H9 (cell line): ENCODE measurements at places on chromosomes 12 and 14.

GRCh38 chr12:118219772-118220171, 83.8 kb downstream of the PEBP1 start:
- DNase-seq, result no peak

GRCh38 chr14:102095231-102095870, 8.5 kb upstream of the HSP90AA1 start:
- DNase-seq, result no peak

DNA sequence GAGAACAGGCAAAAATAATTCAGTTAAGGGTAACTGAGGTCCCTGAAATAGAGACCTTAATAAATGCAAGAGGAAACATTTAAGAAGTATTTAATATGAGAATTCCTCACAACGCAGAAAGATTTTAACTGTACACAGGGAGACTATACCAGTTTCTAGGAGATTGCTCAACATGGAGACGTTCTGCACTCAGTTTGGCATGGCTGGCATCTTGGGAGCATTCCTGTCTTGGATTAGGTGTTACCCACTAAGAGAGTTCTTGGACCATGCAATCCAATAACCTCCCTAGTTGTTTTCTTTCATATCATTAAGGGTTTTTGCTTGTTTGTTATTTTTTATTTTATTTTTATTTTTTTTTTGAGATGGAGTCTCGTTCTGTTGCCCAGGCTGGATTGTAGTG, 302.4 kb downstream of the NELL2 start:
- no peak for DNase-seq

GRCh38 chr12:120539303-120539702, 5.1 kb downstream of the RNF10 start:
- no peak for DNase-seq

DNA sequence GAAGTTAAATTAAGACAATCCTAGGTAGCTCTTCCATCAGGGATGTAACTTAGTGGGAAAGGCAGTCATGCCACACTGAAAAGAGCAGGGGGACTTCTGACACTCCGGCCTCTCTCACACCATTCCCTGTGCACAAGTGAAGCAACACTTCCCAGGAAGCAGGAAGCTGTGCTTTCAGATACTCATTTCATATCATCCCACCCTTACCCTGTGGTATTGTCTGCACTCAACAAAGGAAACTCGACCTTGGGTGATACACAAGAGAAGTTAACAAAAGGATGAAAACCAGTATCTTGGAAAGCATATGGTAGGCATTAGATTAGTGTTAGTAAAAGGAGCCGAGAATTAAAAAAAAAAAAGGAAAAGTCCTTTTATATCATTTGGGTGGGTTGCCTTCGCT, 61.3 kb upstream of the MDM1 start:
- no peak for DNase-seq

GRCh38 chr12:115155665-115156645, 472.0 kb upstream of the TBX3 start:
- no peak for DNase-seq

DNA sequence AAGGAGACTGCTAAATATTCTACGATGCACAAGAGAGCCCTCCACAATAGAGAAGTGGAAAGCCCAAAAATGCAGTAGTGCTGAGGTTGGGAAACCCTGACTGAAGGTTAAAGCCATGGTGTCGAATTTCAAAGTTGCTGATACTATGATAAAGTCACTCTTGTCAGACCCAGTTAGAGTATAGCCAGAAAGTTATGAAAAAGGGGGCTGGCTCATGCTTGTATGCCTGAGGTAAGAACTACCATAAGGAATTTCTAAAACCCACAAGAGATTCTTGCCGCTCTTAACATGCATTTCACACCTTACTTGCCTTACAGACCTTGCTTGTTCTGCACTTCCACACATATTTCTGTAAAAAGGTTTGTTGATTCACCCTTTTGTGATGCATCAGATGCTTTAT, 184.6 kb downstream of the SLC6A15 start:
- peak; percentile 32 for DNase-seq

GRCh38 chr14:89922031-89922907, 32.3 kb downstream of the EFCAB11 start:
- no peak for DNase-seq

- DNase-seq, result no peak
These were observed 74.9 kb downstream of the PRKCH start for GRCh38 chr14:61396279-61396678.

- no peak for DNase-seq
These were observed 94.8 kb downstream of the LRP6 start for GRCh38 chr12:12171991-12172511.

DNA sequence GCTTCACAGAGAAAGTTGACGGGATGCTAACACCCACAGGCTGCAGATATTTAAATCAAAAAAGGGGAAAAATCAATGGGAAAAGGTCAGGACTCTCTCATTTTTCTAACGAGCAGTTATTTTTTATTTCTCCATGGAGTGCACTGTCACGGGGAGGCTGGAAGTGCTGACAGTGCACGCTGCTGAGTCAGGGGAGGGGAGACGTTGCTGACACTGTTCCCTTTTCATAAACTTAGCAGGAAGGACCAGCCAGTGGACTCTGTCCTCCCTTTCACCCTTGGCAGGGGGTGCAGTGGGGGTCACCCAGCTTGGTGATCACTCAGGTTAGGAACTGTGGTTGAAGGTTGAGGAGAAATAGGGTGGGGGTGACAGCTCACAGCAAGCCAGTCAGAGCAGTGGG, 65.6 kb upstream of the FUT8 start:
- DNase-seq, result no peak

DNA sequence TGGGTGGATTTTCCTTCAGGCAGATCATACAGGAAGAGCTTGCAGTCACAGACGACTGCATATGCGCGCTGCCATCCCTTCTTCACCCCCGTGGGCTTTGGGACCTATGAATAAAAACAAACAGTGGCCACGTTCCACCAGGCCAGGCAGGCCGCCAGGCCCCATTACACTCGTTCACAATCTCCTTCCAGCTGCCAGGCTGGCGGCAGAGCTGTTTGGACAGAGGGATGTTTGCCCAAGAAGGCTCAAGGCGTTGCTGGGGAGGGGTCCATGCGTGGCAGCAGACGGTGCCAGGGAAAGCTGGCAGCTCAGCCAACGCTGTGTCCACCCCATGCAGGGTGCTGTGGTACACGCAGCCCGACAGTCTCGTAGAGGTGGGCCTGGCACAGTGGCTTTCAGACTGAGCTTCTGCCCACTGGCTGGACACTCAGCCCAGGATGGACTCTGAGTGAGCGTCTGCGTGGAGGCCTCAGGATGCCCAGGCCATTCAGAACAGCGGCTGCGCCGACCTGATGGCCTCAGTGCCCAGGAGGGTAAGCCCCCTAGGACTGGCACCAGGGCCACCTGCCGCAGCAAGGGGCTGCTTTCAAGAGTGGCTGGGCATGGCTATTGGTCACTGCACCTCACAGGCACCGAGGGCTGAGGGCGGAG, 27.5 kb downstream of the AMN start:
- no peak for DNase-seq

DNA sequence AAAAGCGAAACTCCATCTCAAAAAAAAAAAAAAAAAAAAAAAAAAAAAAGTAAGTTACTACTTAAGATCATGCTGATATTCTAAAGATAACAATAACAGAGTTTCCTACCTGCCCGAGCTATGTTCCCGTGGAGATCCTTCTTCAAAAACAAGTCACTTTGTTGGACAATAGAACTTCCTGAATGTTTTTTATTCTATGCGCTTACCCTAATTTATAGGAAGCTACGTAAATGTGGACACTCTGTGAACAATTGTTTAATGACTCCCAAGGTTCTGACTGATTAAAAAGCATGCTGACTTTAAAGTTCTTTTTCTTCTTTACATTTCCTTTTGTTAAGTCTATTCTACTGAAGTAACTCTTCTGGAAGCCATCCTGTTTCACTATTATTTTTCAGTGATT, 52.5 kb downstream of the FGD4 start:
- DNase-seq, result no peak

GRCh38 chr12:49809381-49809905, 18.8 kb downstream of the NCKAP5L start:
- DNase-seq, result no peak

- DNase-seq, result no peak
These were observed 71.6 kb downstream of the ASCL1 start for GRCh38 chr12:103028881-103029639.

DNA sequence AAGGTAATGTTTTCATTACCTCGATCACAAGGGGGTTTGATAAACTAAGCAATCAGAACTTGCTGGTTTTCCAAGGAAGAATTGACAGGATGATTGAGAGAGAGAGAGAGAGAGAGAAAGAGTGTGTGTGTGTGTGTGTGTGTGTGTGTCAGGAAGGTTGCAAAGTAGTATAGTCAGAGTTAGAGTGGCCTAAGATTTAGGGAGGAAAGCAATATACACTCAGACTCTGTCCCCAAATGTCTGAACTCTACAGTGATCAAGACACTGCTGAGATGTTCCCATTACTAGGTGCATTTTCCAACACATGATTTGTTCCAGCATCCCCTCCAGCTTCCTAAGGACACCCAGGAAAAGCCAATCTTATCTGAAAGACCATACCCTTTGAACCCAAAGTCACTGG, 1074.1 kb downstream of the BCL11B start:
- DNase-seq, result no peak

DNA sequence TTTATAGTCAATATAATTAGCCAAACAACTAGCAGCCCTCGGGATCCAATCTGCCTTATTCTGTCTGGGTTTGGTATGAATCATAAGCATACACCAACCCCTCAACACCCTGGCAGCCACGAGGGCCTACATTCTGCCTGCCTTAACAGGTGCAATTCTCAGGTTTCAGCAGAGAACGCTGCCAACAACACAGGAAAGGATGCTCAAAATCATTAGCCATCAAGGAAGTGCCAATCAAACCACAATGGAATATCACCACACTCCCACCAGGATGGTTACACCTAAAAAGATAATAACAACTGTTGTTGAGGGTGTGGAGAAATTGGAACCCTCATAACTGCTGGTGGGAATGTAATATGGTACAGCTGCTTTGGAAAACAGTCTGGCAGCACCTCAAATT, 122.8 kb downstream of the TTC7B start:
- DNase-seq, result no peak

- DNase-seq, result no peak
These were observed 145.2 kb upstream of the WSCD2 start for GRCh38 chr12:107983756-107984472.

DNA sequence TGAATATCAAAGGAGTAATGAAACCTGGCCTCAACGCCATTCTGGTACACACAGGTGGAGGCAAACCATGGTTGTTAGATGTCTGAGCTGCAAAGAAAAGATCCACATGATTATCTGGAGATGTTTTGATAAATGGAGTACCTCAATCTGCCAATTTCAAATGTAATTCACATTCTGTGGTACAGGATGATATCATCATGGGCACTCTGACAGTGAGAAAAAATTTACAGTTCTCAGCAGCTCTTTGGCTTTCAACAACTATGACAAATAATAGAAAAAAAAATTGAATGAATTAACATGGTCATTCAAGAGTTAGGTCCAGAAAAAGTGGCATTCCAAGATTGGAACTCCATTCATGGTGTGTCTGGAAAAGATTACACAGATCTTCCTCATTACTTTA, 17.3 kb downstream of the TMED8 start:
- DNase-seq, result no peak

DNA sequence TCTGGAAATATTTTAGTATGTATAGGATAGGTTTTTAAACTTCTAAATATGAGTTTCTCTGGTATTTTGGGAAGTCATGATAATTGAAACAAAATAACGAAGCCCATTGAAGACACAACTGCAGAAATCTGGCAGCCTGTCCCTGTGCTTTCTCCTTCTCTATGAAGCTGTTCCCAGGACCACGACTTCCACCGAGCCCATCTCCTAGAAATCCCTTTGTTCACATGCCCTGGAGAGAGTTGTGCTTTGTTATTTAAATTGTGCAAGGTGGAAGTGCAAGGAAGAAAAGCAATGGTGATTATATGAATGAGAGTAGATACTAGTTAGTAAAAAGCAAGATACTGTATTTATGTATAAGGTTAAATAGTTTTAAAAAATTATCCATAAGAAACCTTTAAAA, 32.2 kb downstream of the STK38L start:
- DNase-seq, result peak; percentile 51

- DNase-seq, result no peak
These were observed 847 bp downstream of the MMP14 start for GRCh38 chr14:22837114-22837749.

GRCh38 chr12:121925358-121925695, 6.9 kb downstream of the CFAP251 start:
- DNase-seq, result no peak

DNA sequence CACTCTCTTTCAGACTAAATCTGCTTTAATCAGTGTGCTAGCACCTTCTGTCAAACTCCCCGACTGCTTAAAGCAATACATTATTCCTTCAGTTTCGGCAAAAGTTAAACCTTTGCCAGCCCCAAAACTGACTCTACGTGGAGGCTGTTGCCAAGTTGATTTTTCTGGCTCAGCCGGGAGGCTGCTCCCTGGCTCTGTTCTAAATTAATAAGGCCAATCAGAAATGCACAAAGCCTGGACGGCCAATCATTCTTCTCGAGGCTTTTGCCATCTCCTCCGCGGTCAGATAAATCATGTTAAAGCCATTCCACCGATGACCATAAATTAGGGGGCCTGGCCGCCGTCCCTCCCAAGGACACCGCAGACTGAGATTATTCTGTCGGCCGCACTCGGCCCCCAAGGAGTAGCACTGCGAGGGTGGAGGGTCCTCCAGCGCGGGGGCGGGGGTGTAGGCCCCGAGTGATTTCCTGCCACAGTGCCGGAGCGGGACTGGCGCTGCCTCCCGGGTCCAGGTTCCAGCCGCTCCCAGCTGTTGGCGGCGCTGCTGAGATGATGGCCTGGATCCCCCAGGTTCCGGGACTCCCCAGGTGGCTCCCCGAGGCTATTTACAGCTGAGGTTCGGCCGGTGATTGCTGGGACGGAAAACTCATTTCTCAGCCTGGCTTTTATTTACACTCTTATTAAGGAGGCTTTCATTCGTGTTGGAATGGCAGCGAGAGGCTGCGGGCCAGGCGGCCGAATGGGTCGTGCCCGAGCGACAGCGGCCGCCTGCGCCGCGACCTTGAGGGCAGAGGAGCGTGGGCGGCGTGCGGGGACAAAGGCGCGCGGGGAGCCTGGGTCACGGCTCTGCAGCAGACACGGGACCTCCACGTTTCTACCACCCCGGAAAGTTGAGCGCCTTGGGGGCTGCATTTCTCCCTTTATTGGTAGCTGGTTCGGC, 165.1 kb downstream of the MON2 start:
- DNase-seq, result peak; percentile 79

DNA sequence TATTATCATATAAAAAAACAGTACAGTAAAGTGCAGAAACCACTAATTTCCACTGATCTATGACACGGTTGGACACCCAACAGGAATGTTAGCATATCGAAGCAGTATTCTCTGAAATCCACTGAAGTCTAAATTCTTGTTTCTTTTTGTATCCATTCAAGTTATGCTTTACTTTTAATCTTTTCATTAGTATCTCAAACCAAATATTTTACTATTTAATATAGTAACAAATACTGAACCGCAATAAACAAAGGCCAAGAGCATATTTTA, 41.1 kb downstream of the ATXN2 start:
- DNase-seq, result no peak

DNA sequence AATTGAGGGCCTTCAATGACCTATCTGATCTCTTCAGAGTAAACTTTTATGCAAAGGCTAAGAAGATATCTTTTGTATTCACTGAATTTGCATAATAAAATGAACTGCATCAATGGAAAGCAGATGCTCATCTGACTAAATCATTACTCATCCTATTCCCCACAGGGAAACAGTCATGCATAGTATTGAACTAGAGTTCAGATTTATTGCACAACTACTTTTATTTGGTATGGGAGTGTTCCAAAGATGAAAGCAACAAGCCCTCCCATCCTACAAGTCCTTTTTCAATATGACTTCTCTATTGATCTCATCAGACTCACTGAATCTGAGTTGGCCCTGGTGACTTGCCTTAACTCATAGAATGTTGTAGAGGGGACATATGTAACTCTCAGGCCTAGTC, 159.8 kb downstream of the KITLG start:
- DNase-seq, result no peak
